ENCODE measurements at places on chromosomes 16 and 17.

DNA sequence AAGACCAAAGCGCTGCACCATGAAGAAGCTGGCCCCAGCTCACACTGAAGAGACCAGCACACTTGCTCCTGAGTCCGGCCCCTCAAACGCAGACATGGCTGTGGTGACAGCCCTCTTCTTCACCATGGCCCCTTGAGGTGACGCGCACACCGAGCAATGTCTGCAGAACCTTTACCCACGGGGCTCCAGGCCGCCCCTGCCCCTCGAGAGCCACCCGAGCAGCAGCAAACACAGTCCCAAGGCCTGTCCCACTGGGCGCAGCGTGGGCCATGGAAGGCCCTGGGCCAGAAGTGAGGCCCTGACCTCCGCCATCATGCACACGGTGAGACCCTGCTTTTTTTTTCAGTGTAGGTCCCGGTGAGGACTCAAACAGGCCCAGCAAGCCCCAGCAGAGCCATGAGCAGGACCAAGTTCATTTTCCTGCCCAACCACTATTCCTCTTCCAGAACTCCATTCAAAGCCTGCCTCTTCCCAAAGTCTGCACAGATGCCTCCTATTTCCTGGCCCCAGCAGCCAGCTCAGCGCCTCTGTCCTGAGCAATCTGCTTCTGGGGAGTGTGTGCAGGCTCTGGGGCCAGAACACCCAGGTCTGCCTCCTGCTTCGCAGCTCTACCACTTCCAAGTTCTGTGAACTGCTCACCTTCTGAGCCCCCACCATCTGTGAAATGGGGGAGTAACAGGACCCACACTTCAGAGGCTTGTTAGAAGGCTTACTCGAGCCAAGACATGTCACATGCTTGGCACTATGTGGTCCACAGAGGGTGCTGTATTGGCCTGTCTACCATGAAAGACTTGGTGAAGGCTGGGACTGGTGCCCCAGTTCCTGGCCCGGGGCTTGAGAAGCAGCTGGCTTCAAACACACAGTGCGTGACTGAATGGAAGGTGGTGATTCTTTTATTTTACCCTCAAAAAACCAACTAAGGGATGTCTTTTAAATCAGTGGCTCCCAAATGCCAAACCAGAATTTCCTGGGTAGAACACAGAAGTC is 35.7 kb upstream of the GSG1L start:
- DNase-seq = no peak

- no peak for DNase-seq
These were observed 223.3 kb upstream of the SALL1 start for GRCh38 chr16:51374346-51374745.

- DNase-seq = peak; percentile 37
These were observed 578 bp downstream of the PGAP6 start for GRCh38 chr16:381012-381788.

DNA sequence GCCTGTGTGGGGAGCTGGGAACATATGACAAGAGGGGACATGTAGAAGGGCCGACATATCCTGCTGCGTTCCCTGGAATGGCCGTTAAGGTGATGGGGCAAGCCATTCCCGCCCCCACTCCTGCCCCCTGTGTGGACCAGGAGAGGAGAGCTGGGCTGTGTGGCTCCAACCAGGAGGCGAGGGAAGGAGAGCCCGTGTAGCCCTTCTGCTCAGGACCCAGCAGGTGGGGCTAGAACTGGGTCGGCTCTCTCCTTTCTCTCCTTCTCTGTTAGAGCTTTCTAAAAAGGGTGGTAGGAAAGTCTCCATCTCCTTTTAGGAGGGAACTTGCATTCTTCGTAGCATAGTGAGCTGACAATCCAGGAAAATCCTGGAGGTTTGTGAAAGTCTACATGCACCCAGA is 12.8 kb downstream of the SPHK1 start:
- DNase-seq = no peak

DNA sequence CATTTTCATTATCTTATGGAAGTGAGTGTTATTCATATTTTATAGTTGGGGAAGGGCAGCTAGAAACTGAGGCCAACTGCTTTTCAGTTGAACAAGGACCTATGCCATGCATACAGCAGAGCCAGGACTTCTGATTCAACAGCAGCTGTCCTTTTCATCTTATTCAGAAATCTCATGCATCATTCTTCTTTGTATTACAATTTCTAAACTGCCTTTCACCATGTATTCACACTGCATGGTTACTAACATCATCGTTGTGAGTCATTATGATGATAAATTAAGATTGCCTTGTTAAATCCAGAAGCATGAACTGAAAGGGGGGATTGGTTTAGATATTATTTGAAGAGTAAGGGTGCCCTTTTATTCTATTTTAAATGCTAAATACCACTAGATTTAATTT is 1470.1 kb upstream of the GOT2 start:
- DNase-seq = no peak

DNA sequence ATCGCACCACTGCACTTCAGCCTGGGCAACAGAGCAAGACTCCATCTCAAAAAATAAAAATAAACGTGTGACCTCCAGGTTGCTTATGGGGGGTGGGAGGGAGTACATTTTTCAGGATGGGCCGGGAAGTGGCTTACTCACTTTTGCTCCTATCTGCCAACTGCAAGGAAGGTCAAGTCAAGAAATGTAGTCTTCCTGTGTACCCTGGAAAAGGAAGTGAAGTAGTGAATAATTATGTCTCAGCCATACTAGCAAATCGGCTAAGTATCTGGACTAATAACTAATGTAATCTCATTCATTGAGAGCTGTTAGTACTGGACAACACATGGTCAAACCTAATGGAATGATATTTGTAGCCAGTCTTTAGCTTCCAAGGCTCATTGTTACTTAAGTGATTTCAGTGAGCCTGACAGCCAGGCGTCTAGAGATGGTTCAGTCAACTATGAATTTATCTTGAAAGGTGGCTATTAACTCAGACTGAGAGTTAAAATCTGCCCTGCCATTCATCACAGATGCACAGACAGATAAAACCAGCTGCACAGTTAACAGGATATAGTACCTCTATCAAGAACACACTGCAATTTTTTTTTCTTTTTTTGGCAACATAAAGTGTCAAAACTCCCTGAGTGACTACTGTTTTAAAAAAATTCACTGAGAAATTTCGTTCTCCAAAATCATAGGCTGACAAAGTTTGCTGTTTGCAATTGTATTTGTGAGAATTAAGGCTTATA is 3.7 kb upstream of the TACO1 start:
- DNase-seq = no peak

GRCh38 chr17:73956595-73957465 is 246.6 kb upstream of the RPL38 start:
- peak; percentile 67 for DNase-seq

GRCh38 chr16:11757671-11758545 is 15.3 kb upstream of the TXNDC11 start:
- no peak for DNase-seq

GRCh38 chr17:37527249-37527851 is 37.7 kb downstream of the DUSP14 start:
- DNase-seq = no peak

All from activated CD8-positive, alpha-beta memory T cell treated with anti-CD3 and anti-CD28 coated beads, Interleukin-2, amount 50 U/mL, for 4 hours (primary cell).